Amygdala (tissue), 56 donors: ENCODE measurements at places on chromosomes 12 and 14.

DNA sequence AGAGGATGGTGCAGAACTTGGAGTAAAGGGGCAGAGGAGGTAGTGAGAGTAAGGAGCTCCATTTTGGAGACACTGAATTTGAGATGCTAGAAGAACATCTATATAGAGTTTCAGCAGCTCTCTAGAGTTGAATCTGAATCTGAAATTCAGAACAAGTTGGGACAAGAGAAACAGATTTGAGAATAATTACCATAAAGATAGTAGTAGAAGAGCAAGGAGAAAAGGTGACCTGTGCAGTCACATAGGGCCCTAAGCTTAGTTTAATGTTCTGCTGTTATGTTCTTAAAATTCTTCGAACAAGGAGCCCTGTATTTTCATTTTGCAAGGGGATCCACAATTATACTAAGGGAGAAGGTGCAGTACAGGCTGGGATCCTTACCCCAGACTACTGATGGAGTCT, 7.4 kb downstream of the REM2 start:
- DNase-seq, result no peak

DNA sequence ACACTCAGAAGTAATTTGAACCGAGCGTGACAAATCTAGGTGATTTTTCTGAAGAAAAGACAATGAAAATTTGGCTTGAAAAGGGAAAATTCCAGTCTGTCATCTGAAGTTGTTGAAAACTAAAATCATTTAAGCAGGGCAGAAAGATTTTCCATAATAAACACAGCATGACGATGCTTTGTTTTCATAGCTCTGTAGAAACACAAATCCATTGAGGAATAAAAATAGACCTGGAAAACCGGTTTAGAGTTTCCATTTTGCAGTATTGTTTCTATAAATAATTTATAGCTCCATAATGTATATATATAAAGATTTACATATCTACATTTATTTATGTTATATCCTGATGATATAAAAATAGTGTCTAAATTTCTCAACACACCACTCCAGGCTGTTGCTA, 1918.5 kb upstream of the FLRT2 start:
- no peak for DNase-seq

DNA sequence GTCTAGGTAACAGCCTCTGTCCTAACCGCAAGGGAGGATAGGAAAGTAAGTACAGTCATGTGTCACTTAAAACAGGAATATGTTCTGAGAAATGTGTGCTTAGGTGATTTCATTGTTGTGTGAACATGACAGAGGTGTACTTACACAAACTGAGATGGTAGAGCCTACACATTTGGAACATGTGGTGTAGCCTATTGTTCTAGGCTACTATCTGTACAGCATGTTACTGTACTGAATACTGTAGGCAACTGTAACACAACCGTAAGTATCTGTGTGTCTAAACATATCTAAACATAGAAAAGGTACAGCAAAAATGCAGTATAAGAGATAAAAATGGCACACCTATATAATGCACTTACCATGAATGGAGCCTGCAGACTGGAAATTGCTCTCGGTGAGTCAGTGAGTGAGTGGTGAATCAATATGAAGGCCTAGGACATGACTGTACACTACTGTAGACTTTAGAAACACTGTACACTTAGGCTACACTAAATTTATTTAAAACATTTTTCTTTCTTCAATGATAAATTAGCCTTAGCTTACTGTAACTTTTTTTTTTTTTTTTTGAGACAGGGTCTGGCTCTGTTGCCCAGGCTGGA, 13.2 kb upstream of the MDM2 start:
- no peak for DNase-seq

DNA sequence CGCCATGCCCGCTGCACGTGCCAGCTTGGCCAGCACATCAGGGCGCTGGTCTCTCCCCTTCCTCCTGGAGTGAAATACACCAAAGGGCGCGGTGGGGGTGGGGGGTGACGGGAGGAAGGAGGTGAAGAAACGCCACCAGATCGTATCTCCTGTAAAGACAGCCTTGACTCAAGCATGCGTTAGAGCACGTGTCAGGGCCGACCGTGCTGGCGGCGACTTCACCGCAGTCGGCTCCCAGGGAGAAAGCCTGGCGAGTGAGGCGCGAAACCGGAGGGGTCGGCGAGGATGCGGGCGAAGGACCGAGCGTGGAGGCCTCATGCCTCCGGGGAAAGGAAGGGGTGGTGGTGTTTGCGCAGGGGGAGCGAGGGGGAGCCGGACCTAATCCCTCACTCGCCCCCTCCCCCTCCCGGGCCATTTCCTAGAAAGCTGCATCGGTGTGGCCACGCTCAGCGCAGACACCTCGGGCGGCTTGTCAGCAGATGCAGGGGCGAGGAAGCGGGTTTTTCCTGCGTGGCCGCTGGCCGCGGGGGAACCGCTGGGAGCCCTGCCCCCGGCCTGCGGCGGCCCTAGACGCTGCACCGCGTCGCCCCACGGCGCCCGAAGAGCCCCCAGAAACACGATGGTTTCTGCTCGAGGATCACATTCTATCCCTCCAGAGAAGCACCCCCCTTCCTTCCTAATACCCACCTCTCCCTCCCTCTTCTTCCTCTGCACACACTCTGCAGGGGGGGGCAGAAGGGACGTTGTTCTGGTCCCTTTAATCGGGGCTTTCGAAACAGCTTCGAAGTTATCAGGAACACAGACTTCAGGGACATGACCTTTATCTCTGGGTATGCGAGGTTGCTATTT, 914 bp upstream of the CCND2 start:
- DNase-seq, result peak; percentile 58

- no peak for DNase-seq
These were observed 75.5 kb upstream of the CLMN start for GRCh38 chr14:95395098-95395737.

- DNase-seq, result no peak
These were observed 22.8 kb downstream of the HEBP1 start for GRCh38 chr12:12977231-12977630.

DNA sequence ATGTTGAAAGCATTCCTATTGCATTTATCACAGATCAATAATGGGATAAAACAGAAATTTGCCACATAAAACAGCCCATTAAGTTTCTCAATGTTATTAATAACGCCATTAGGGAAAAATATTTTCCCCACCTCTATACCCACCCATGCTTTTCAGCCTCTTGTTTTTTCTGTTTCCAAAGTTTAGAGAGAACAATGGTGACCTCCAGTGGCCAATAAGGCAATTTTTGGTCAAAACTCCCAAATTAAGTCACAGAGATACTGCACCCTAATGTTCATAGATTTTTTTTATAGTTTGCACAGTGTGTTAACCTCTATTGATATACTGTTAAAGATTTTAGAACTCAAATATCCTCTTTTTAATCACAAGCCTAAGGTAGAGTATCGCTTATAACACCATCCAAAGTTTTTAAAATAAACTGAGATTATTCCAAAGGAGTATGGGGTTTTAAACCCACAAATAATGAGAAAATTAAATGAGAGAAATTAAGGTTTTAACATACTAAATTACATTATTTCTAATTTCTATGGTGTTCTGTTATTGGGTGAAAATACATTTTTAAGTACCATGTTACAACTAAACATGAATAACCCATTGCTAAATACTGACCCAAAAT, 184.7 kb upstream of the DCN start:
- no peak for DNase-seq

- no peak for DNase-seq
These were observed 308.7 kb upstream of the DIO3 start for GRCh38 chr14:101252443-101253214.

GRCh38 chr14:103313704-103314103, 20.3 kb upstream of the EIF5 start:
- DNase-seq, result no peak

DNA sequence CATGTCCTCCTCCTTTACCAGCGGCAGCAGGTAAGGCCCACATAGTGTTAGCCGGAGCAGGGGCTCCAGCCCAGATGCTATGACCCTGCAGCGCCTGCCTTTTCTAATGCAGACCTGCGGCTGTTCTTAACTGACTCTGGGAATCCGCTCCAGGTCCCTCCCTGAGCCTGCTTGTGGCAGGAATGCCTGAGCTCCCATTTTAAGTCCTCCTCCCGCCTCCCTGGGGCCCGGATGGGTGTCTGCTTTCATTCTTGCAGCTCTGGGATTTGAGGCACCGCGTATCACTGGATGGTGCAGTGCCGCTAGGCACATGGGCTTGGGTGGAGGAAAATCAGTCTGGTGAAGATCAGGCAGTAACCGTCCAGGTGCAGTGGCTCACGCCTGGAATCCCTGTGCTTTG, 7.6 kb downstream of the TSPAN9 start:
- DNase-seq, result no peak

DNA sequence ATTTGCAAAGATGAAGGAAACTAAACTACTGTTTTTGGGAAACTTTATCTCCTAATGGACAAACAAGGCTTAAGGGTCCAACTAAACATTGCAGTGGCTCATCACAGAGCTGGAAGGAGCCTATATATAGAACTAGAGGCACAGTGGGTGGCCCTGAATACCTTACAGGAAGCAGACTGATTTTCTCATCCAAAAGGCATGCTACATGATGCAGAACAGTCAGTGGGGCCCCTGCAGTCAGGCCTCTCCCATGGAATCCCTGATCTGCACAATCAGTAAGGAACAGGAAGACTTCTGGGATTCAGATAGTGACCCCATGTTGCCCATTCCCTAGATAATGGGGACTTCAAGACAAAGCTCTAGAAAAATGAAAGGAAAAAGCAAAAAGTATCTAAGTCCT, 1.9 kb upstream of the LLPH start:
- DNase-seq, result no peak

DNA sequence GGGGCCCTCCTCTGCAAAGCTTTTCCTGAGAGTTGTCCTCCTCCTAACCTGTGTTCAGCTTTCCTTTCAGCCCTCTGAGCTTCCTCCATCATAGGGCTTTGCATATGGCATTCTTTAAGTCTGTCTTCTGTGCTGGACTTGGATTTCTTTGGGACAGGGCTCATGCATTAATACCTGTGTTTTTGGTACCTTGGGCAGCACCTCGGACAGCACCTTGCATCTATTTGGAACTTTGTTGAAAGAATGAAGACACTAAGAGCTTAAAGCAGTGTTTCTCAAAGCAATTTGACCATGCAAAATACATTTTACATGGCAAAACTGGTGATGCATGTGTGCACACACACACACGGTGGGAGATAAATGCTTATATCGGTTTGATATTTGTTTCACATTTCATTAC, 115.0 kb upstream of the SRRM4 start:
- DNase-seq, result no peak

DNA sequence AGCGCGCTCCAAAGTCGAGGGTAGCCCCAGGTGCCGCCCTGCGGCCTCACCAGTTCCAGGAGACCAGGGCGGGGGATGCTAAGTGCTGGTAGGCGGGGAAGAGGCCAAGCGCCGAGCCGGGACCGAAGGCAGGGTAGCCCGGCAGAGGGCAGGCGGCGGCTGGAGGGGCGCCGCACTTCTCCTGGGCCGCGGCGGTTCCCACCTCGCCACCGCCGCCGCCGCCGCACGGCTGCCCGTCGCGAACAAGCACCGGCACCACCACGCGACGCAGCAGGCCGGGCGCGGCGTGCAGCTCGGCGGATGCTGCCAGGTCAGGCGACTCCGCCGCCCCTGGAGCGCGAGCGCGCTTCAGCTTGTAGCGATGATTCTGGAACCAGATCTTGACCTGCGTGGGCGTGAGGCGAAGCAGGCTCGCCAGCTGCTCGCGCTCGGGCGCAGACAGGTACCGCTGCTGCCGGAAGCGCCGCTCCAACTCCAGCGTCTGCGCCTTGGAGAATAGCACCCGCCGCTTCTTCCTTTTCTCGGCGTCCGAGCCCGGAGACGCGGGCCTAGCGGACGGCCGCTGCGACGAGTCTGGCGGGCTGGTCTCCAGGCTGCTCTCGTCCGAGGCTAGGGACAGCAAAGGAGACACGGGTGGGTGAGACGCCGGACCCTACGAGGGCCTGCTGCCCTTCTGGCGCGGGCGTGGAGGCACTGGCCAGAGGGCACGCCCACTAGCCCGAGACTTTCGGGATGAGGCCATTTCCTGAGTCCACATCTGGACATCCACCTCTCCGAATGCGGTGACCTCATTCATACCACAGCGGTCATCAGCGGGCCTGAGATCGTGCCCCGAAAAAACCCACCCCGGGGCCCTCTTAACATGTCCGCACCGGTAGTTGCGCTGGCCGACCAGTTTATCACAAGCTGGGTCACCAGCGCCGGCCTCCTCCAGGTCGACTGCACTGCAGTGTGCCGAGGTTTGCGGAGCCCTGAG, 1.3 kb downstream of the NKX2-8 start:
- no peak for DNase-seq

GRCh38 chr12:106917503-106917902, 38.2 kb upstream of the TMEM263 start:
- no peak for DNase-seq

GRCh38 chr14:81396113-81396512, 4.0 kb downstream of the STON2 start:
- DNase-seq, result no peak

DNA sequence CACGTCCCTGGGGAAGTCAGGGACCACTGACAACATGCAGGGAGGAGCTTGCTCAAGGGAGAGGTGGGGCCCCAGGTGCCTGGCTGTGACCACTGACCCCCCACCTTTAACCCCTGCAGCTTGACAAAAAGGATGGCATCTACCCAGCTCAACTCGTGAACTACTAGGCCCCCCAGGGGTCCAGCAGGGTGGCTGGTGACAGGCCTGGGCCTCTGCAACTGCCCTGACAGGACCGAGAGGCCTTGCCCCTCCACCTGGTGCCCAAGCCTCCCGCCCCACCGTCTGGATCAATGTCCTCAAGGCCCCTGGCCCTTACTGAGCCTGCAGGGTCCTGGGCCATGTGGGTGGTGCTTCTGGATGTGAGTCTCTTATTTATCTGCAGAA, 26.3 kb downstream of the HIP1R start:
- DNase-seq, result no peak

DNA sequence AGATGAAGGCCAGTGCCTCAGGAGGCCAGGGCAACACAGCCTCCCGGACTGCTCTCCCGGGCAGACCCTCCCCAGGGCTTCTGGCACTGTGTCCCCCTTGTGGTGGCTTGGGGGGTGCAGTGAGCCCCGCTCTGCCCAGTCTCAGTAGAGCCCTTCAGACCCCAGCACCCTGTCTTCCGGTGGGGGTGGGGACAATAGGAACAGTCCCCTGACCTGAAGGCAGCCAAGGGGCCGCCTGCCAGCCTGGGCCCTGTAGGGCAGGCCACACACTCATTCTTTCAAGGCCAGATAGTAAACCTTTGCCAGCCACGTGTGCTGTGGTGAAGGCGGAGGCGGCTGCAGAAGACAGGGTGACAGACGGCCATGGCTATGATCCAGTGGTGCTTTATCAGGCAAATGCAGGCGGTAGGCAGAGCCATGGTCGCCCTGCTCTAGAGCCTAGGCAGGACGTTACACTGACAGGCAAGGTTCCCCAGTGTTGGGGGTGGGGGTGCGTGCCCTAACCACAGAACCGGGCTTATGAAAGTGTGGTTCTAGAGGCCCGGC, 15.0 kb downstream of the ZFYVE21 start:
- no peak for DNase-seq

DNA sequence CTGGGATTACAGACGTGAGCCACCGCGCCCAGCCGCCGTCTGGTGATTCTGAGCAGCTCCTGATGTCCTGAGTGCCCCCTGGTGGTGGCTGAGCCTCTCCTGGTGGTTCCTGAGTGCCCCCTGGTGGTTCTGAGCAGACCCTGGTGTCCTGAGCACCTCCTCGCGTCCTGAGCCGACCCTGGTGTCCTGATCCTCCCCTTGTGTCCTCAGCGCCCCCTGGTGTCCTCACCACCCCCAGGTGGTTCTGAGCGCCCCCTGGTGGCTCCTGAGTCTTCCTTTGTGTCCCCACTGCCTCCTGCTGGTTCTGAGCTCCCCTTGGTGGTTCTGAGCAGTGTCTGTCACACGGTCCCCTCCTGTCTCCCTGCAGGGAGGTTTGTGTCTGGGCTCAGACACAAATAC, 1304.9 kb downstream of the TMEM121 start:
- no peak for DNase-seq

GRCh38 chr12:73815072-73815645, 722.5 kb upstream of the ATXN7L3B start:
- no peak for DNase-seq

GRCh38 chr14:66511849-66512248, 3.9 kb downstream of the GPHN start:
- no peak for DNase-seq
